ENCODE measurements at places on chromosomes 11 and 22.

GRCh38 chr11:33753304-33753967 is 17.2 kb upstream of the CD59 start:
- DNase-seq = no peak

DNA sequence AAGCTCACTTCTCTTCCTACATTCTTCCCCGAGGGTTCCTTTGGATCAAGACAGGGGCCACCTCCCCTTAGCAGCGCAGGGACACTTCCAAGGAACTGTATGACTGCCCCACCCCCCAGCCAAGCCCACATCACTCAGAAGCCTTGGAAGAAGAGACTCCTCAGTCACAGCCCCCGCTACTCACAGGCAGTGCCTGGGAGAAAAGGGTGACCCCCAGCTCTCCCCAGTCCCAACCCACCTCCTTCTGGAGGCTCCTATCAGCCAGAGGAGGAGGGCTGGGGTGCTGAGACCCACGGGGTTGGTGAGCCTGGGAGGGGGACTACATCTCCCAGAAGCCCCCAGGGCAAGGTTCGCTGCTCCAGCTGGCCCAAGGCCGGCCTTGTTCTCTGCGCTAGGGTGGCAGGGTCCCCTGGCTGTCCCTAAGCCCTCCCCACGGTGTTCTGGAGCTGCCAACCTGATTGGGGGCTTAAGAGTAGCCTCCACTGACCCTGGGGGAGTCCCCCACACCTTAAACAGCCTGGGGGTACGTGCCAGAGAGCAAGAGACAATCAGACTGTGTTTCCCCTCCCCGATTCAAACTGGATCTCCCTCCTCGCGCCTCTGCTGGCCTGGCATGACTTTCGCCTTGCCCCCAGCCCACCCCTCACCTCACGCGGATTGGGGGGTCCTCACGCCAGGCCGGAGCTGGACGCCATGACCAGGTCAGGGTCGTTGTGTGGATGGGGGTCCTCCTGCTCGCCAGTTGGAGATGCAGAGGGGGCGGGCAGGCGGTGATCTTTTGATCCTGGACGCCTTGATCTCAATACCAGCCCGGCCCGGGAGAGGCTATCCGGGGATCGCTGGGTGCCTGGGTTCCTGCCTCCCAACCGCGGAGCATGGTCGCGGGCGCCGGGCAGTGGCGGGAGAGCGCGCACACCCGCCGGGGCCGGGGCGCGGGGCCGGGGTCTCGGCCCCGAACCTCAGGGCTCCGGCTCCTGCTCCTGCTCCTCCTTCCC is 838 bp downstream of the BCL9L start:
- DNase-seq = no peak

- no peak for DNase-seq
Observed at GRCh38 chr11:32586576-32587190, 3.1 kb downstream of the EIF3M start.

- DNase-seq = no peak
Observed at GRCh38 chr11:93655047-93655446, 6.4 kb upstream of the CEP295 start.

- DNase-seq = no peak
Observed at GRCh38 chr11:122150216-122151124, 34.5 kb upstream of the BLID start.

DNA sequence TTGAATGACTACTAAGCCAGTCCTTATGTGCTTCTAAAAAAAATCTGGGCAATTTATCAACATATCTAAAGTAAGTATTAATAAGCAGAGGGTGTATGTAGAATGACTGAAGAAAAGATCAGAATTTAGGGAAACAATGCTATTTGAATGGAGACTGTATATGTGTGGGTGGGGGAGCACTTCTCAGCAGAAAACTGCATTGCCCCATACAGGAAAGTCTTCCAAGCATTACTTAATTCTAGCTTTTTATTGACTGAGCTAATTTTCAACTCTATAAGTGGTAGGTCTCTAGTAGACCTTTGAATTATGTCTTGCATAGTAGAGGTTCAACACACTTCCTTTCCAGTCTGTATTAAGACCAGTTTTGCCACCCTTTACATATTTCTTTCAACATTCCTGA is 41.7 kb downstream of the CASP12 start:
- no peak for DNase-seq

- DNase-seq = no peak
Observed at GRCh38 chr11:43919852-43920597, 22.4 kb upstream of the C11orf96 start.

DNA sequence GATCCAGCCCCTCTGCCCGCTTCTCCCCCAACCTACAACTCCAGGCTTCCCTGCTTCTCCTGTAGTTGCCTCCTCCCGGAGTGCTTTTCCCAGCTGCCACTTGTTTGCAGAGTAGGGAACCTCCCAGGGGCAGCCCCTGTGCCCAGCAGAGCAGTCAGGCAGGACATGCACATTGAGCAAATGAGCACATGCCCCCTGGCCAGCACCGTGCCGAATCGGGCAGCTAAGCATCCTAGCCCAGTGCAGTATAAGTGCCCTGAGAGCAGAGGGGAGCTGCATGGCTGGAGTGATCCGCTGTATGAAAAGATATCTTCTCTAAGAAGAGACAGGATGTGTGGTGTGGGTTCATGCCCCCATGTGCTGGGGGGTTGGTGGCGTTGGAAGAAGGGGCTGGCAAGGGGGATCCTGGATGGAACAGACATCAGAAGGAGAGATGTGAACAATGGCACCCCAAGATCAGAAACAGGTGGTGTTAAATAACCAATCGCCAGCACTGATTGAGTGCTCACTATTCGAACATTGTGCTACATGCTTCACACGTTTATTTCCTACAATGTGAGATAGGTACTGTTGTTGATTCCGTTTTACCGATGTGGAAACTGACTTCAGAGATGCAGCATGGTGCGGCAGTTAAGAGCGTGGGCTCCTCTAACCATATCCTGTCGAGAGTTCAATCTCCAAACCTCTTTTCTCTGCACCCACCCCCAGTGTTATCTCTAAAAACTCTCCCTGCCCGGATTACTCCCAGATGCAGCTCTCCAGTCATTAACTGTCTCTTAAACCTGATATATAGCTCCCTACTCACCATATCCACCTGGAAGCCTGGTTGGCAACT is 1.2 kb downstream of the AIP start:
- no peak for DNase-seq

DNA sequence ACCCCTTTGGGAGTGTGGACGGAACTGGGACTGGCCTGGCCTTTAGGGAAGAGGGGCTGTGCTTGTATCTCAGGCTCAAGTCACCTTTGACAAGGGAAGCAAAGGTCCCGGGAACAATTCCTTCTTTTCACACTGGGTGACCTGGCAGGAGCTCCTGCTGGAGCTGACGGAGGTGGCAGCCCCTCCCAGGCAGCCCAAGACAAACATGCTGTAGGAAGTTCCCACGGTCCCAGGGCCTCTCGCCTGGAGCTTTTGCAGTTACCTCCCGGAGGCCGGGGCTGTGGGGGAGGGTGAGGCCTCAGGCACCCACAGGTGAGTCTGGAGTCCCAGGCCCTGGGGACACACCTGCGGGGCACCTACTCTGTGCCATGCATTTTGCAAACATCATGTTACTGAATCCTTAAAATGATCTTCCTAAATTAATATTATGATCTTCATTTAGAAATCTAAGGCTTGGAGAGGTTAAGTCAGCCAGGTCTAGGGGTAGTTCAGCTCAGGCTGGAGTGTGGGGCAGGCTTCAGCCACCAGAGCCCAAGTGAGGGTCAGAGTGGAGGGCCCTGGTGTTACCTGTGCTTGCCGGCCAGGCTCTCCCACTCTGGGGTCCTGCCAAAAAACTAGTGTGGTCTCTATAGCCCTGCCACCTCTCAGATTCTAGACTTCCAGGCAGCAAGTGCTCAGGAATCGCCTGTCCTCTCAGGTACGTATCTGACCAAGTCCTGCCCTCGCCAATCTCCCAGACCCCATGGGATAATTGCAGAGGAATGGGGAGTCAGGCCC is 15.7 kb upstream of the MYEOV start:
- DNase-seq = no peak

DNA sequence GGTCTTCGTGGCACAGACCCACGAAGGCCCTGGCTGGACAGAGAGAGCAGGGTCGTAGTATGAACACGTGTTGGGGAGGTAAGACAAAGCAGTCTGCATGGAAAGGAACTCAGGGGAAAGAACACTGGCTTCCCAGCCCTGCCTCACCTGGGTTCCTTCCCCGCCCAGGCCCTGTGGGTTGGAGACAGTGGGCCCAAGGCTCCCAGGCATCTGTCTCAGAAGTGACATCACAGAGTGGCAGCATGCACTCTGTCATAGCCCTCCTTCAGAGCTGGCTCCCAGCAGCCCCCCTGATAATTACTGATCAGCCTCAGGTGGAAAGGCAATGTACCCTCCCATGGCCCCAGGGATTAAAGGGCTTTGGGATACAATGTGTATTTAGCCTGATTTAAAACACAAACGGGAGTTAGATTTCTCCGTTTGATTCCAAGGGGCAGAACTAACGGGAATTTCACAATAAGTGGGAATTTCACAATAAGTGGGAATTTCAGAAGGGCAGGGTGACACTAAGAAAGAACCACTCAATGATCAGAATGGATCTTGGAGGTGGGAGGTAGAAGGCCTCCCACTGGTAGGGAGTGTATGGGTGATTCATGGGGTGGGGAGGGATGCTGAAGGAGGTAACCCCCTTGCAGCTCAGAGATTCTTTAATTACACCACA is 65.1 kb downstream of the SLC22A12 start:
- DNase-seq = no peak

GRCh38 chr11:6298605-6299004 is 21.7 kb downstream of the CAVIN3 start:
- no peak for DNase-seq

DNA sequence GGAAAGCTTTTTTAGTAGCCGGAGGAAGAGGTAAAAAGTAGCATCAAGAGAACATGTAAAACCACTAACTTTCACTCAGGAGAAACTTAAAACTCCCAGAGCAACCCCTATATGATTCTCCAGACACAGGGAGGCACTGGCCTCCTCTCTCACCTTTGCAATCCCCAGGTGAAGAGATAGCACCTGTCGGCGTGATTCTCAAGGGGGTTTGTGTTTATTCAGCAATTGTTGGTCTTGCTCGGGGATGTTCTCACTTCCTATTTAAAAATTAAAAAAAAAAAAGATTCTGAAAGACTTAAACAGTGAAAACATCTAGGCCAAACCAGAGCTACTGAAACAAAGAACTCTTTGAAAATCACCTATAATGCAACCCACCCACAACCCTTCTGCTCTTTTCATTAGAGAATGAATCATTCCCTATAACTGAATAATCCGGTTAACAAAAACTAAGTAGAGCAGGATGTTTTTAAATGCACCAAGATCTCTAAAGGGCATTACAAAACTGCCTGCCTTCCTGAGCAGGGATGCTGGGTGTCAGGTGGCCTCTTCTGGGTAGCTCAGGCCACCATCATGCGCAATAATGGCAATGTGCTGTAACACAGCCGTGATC is 24.9 kb downstream of the DHCR7 start:
- no peak for DNase-seq

- DNase-seq = no peak
Observed at GRCh38 chr22:41302021-41302767, 869 bp downstream of the ZC3H7B start.

- peak; percentile 76 for DNase-seq
Observed at GRCh38 chr22:35467681-35468434, 67.9 kb downstream of the MCM5 start.

DNA sequence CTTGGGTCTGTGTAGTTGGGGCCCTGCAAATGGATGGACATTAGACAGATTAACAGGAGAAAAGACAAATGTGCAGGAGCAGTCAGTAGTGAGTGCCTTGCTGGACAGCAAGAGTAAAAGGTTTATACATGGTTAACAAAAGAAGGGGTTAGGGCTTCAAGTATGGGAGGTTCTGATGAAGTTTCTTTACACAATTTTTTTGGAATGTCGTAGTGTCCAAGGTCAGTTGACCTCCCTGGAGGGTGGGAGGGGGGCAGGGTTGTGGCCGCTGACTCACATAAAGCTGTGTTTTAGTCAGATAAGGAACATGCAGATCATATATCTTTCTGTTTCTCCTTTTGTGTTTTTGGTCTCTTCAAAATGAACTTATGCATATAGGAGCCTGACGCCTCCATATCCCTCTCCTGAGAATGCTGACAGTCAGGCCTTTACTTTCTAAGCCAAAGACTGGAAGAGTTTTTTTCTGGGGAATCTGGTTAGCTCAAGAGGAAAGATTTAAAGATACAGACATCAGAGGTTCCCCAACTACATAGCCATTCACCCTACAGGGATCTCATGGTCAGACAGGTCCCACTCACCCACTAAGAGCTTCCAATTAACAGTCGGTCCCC is 134.3 kb downstream of the NECTIN1 start:
- no peak for DNase-seq

- no peak for DNase-seq
Observed at GRCh38 chr11:9784602-9785315, 120.9 kb downstream of the SWAP70 start.

DNA sequence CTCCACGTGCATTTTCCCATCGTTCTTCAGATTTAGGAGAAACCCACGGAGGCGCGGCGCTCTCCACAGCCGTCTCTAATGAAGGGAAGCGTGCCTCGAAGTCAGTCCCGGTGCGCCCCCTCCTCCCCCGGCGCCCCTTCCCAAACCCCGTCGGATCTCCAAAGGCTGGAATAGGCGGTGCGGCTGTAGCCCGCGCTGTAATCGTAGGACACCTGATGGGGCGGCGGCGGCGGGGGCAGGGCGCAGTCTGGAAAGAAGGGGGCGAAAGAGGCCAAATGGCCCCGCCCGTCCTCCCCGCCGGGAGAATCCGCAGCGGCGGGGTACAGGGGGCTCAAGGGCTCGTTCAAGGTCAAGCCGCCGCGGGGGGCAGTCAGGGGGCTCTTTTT is 1.3 kb downstream of the FAM181B start:
- DNase-seq = no peak

DNA sequence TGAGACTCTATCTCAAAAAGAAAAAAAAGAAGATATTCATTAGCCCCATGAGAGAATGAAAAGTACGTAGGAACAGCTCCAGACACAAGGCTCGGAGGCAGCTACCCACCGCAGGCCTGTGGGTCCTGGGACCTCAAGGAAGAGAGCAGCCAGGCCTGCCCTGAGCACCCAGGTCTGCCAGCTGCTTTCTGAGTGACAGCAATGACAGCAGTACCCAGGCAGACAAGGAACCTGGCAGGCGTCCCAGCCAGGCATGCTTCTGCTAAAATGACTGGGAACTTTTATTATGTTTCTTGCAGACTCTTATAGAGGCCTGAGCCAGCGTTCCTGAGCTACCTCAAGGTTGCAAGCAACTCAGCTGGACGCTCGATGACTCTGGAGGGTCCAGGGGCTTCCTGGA is 31.6 kb downstream of the CPT1A start:
- no peak for DNase-seq

DNA sequence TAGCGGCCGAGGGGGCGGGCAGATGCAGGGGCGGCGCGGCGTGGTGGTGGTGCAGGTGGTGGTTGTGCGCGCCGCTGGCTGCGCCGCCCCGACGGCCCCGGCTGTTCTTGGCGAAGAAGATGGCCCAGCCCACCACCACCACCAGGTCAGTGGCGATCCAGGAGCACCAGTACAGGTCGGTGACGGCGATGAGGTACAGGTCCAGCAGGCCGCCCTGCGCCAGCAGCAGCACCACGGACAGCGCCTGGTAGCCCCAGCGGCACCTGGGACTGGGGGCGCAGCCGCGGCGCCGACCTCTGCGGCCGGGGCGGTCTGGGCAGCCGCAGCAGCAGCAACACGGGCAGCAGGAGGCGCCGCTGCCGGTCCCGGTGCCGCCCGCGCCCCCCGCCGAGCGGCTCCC is 879 bp downstream of the TMEM121B start:
- no peak for DNase-seq
